AG10803 (cell line): ENCODE measurements at places on chromosomes 1 and 21.

GRCh38 chr1:159853417-159854115 lies 8.9 kb downstream of the VSIG8 start:
- DNase-seq, result peak; percentile 74

GRCh38 chr1:6724517-6725141 lies 23.0 kb upstream of the DNAJC11 start:
- DNase-seq, result peak; percentile 91

DNA sequence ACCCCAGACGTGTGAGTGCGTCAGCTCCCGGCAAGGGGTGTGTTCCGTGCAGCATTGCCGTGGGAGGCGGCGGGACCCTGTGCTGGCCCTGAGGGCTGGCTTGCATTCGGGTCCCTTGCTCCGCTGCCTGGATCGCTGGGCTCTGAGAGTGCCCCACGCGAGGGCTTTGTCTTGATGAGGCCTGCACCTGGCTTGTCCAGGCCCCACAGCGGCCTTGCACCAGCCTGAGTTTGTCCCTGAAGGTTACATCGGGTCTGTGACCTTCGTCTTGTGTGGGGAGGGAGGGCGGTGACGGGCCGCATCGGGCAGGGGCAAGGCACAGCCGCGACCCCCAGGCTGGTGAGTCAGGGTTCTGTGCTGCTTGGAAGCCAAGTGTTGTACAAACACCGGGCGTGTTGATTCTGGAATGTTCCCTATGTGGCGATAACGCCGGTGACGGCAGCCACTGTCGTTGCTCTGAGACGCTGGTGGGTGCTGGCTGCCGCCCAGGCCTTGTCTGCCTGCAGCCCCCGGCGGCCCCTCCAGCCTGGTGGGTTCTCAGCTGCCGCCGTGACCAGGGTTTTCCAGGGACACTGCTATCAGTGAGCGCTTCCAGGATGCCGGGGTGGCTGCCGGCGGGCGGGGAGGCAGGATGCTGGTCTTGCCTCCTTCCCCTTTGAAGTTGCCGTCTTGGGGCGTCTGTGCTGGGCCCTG lies 42.9 kb downstream of the SLX9 start:
- DNase-seq, result no peak

DNA sequence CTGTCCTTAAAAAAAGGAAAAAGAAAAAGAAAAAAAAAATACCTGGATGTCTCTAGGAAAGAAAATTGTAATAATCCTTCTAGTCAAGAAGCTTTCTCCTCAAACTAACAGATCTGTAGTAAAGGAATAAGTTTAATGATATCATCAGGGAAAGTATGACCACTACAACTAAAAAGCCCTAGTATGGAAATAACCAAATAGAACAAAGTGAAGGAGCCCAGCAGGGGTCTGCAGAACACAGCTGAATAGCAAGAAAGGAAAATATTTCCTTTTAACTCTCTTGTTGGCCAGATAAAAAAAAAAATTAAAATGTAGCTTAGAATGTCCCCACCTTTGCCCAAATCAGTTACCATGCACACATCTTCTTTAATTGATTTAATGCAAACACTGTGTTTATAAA lies 43.2 kb downstream of the PRRX1 start:
- no peak for DNase-seq

- no peak for DNase-seq
Observed at GRCh38 chr1:229863651-229864545, 203.1 kb upstream of the GALNT2 start.

- peak; percentile 23 for DNase-seq
Observed at GRCh38 chr1:59214248-59215208, 82.4 kb upstream of the FGGY start.

- DNase-seq, result no peak
Observed at GRCh38 chr1:234881893-234882771, 246.5 kb downstream of the TOMM20 start.

DNA sequence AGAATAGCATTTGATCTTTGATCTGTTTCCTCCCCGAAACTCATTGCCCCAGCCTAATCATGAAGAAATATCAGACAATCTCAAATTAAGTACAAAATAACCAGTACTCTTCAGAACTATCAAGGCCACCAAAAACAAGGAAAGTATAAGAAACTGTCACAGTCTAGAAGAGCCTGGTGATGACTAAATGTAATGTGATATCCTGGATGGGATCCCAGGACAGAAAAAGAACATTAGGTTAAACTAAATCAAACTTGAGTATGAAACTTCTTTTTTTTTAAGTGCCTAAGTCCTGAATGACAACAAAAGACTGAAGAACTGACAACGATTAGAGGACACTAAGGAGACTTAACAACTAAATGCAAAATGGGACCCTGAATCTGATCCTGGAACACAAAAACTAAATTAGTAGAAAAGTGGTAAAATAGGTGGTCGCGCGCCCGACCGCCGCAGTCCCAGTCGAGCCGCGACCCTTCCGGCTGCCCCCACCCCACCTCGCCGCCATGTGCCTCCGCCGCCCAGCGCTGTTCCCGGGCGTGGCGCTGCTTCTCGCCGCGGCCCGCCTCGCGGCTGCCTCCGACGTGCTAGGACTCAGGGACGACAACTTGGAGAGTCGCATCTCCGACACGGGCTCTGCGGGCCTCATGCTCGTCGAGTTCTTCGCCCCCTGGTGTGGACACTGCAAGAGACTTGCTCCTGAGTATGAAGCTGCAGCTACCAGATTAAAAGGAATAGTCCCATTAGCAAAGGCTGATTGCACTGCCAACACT lies 5.5 kb upstream of the PRKAB2 start:
- DNase-seq, result peak; percentile 31

- DNase-seq, result no peak
Observed at GRCh38 chr1:17009706-17010105, 2.0 kb downstream of the ATP13A2 start.

GRCh38 chr1:29854700-29855276 lies 618.5 kb downstream of the PTPRU start:
- no peak for DNase-seq

DNA sequence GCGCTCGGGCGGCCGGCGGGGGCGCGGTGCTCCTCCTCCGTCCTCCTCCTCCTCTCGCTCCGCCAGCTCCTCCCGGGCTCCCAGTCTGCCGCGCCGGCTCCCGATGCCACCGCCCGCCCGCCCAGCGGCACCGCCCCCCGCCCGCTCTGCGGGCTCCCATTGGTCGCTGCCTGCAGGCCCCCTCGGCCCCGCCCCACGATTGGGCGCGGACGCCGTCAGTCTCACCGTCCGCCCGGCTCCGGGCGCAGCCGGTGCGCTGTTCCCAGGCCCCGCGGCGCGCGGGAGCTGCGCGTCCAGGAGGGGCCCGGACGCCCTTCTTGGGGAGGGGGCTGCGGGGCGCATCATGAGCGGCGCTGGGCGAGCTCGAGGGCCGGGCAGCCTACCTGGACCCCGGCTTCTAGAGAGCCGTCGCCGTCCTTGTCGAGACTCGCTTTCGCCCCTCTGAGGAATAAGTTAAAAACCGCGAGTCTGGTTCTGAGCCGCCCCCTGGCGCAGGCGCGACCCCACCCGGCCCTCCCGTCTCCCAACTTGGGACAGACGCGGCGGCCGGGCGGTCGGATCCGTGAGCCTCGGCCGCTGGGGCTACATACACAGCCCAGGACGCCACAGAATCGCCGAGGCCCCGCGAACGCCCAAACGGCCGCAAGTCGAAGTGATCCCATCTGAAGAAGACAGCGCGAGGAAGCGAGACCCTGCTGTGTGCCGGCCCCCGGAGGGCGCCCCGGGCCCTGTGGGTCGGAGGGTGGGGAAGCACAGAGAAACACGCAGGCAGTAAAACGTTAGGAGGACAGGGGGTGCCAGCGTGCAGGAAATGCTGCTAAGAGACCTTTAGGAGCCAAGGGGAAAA lies at the start of gene SIPA1L2:
Gene SIPA1L2 (minus strand): TSS at position 87 of the 847 bp plus-strand sequence. CDS start 114,794 bp downstream, outside the sequence.
- DNase-seq, result peak; percentile 91

DNA sequence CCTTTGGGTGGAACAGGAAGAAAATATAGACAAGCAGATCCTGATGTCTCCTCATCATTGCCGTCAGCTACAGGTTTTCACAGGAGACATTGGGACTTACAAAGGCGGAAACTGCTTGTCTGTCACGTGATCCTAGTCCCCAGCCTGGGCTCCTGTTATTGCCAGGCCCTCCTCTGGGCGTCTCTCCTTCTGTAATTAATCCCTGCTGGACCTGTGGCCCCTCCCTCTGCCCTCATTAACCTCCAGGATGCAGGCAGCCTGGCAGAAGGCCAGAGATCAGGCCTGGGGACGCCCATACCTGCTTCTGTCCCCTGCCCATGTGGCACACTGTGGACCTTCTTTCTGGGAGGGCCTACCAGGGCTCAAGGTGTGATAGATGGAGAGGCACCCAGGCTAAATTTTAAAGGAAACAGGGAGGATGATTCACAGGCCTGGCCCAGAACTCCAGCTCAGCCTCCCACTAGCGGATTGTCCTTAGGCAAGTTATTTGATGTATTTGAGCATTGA lies 2.4 kb downstream of the S100A5 start:
- peak; percentile 53 for DNase-seq

DNA sequence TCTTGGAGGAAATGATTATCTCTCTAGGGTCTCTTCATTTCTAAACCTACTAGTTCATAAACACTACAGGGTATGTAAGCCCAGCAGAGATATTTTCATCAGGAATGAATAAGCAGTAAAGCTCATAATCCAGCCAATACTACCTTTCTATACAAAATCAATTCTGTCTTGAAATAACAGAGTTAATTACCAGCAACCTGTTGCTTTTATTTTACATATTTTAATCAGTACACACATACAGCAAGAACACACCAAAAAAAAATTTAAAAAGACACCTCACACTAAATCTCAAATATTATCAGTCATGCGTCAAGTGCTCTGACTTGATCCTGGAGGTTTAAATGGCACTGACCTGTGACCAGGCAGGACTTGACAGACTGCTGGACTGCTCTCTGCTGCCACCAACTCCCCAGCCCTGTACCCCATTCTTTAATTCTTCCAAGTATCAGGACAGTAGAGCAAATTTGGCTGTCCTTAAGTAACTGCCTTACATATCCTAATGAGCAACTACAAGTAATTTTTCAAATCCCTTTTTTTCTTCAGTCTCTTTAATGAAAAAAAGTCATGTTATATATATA lies 98.5 kb downstream of the CDC42BPA start:
- no peak for DNase-seq

GRCh38 chr1:5125208-5125607 lies 470.8 kb downstream of the AJAP1 start:
- DNase-seq, result no peak

DNA sequence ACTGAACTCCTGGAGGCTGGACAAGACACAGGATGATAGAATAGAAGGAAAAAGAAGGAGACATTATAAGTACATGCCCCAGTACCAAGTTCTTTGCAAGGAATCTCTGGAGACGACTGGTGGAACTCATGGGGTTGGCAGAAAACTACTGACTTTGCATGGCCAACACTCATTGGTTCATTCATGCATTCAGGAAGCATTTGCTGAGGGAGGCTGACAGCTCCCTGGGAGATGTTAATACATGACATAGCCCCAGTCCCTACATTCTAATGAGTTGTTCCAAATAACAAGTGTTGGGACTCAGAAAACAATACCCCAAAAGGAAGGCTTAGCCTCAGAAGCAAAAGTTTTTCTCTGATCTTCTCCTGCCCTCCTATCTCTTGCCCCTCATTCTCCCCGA lies 172.8 kb upstream of the IRF2BP2 start:
- DNase-seq, result no peak

- no peak for DNase-seq
Observed at GRCh38 chr1:78069784-78070183, 24.0 kb downstream of the GIPC2 start.
